MM.1S (cell line): ENCODE measurements at places on chromosomes 1 and 21.

- no peak for DNase-seq
These were observed 1001.3 kb upstream of the ADGRL2 start for GRCh38 chr1:80799457-80799856.

DNA sequence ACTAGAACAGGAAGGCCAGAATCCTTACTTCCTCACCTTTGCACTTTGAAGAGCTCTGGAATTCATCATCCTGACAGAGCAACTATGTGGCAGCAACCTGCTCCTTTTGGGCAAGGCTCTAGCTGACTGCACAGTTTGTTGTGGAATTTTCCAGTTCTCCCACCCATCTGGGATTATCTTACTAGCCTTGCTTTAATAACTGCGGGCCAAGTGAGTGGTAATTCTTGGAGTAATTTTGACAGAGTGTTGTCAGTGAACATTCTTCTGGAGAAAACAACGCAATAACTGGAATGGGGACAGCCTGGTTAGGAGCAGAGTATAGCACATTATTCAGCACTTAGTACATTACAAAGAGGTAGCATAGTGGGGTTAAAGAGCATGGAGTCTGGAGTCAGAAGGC, 75.3 kb downstream of the NTMT2 start:
- DNase-seq: no peak

DNA sequence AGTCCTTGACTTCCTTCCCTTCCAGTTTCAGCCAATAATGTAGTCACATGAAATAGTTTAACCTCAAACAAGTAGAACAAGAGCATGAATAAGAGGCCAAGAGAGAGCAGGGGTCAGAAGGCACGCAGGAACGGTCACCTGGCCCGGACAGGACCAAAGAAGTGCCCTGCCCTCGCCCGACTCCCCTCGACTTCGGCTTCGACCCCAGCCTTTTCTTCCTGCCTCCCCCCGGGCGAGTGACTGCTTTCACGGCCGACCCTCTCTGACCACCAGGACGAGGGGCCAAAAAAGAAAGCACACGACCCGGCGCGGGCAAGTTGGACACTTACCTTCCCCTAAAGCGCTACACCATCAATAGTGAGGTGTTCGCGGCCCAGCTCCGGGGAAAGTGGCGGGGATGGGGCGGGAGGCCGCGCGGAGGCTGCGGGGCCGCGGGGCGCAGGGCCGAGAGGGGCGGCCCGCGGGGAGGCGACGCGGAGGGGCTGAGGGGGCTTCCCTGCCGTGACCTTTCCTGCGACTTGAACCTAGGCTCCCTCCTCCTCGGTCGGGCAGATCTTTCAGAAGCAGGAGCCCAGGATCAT, 519 bp downstream of the RERE start:
- DNase-seq: peak; percentile 57

- DNase-seq: no peak
These were observed 75.3 kb upstream of the PALMD start for GRCh38 chr1:99570486-99571089.

DNA sequence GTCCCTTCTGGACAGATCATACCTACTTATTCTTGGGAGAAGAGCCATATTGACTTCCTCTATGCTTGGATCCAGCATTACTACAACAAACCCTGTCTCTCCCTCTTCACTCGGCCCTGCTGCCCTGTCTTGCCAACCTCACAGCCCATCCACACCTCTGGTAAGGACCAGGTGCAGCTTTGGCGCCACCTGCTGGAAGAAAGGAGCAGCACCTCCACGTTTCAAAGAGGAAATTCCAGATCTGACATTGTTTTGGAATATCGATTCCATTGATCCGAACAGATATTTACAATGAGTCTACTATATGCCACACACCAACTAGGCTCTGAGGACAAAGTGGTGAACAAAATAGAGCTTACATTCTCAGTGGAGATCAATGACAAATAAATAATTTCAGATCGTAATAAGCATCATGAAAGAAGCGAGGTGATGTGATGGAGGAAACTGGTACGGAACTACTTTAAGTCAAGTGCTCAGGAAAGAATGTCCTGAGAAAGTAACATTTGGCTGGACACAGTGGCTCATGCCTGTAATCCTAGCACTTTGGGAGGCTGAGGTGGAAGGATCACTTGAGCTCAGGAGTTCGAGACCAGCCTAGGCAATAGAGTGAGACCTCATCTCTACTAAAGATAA, 18.7 kb downstream of the MFSD2A start:
- DNase-seq: peak; percentile 74

DNA sequence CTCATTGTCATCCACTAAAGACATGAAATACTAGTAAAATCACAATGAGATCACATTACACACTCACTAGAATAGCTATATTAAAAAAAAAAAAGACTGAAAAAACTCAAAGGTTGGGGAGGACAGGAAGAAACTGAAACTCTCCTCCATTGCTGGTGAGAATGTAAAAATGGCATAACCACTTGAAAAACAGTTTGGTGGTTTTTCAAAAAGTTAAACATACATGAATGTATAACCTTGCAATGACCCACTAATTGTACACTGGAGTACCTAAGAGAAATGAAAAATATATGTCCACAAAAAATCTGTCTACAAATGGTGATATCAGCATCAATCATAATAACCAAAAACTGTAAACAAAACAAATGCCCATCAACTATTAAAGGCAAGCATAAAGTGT, 44.0 kb downstream of the NRIP1 start:
- DNase-seq: no peak

GRCh38 chr21:35045542-35046262, 3.4 kb downstream of the RUNX1 start:
- DNase-seq: no peak

GRCh38 chr1:98387701-98388100, 273.8 kb upstream of the SNX7 start:
- DNase-seq: no peak

GRCh38 chr21:31186916-31187315, 148.6 kb upstream of the KRTAP19-8 start:
- DNase-seq: no peak

- no peak for DNase-seq
These were observed 265.5 kb upstream of the CACYBP start for GRCh38 chr1:174734270-174734669.

DNA sequence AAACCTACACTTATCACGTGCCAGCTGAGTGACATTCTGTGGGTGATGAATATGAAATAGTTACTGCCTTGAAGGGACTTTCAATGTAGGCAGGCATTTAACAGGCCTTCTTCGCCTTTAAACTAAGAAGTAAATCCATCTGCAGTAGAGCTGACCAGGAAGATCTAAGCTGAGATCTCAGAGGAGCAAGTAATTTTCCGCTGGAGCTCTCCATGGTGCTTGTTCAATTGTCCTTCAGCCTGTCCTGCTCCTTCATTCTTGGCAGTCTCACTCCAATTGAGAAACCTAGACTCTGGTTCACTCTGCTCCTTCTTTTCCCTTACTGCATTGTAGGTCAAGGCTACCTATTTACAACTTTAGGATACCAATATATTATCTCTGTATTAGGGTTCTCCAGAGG, 183.5 kb downstream of the HMCN1 start:
- DNase-seq: peak; percentile 47

GRCh38 chr1:38061883-38062328, 15.3 kb upstream of the POU3F1 start:
- DNase-seq: no peak

- DNase-seq: no peak
These were observed 462.7 kb upstream of the PKN2 start for GRCh38 chr1:88221411-88221810.

DNA sequence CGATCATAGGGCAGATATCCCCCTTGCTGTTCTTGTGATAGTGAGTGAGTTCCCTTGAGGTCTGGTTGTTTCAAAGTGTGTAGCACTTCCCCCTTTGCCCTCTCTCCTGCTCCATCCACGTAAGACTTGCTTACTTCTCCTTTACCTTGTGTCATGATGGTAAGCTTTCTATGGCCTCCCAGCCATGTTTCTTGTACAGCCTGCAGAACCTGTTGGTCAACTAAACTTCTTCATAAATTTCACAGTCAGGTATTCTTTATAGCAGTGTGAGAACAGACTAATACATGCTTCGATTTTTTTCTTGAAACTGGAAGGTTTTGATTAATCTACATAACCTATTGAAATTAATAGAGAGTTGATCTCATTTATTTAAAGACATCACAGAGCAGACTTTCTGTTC, 302.5 kb upstream of the PBX1 start:
- no peak for DNase-seq

DNA sequence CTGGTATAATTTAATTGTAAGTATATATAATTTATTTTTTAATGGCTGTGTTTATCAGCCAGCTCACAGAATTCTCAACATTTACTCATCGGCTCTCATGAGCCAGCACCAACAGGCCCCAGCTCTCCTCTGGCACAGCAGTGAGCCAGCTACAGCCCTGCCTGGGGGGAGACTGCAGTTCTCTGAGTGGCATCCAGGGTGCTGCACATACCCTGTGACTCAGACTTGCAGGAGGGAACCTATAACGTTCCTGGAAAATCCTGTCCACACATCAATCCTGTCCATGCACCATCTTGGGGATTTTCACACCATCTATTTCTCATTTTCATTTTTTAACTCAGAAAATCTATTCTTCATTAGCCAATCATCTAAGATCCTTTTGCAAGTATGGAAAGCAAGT, 36.5 kb downstream of the FHAD1 start:
- no peak for DNase-seq

DNA sequence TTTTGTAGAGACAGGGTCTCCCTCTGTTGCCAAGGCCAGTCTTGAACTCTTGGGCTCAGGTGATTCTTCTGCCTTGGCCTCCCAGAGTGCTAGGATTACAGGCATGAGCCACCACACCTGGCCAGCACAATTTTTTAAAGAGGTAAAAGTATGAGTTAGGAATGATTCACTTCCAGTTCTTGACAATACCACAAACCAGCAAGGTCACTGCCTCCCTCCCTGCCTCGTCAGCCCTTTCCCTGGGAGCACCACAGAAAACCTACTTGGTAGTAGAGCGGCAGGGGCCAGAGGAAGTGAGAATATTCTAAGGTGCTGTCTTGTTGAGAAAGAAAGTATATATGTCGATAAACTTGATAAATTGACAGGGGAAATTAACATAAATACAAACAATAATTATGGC, 10.8 kb upstream of the CDA start:
- DNase-seq: no peak

GRCh38 chr1:187527346-187527745, 698.6 kb downstream of the PLA2G4A start:
- no peak for DNase-seq

- no peak for DNase-seq
These were observed 14.7 kb upstream of the SSX2IP start for GRCh38 chr1:84704872-84705417.

- no peak for DNase-seq
These were observed 134.9 kb downstream of the RUNX1 start for GRCh38 chr21:34914239-34914638.

GRCh38 chr1:178509414-178510007, 3.4 kb upstream of the TEX35 start:
- DNase-seq: no peak

DNA sequence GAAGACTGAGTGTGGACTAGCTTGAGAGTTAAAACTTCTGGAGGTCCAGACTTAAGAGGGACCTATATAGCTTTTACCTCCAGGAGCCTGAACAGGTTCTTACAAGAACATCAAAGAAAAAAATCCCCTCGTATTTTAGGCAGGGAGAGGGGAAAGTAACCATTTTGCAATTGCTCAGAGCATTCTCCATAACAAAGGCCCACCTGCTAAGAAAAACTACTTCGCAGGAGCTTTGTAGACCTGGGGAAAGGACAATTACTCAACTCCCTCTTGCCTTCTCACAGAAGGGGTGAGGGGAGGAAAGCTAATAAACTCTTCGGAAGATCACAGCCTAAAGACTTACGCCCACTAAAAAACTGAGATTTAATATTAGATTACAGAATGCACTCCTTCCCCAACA, 86.3 kb downstream of the RERE start:
- no peak for DNase-seq

- DNase-seq: no peak
These were observed 184.9 kb downstream of the ZC3H11B start for GRCh38 chr1:219427989-219428388.

DNA sequence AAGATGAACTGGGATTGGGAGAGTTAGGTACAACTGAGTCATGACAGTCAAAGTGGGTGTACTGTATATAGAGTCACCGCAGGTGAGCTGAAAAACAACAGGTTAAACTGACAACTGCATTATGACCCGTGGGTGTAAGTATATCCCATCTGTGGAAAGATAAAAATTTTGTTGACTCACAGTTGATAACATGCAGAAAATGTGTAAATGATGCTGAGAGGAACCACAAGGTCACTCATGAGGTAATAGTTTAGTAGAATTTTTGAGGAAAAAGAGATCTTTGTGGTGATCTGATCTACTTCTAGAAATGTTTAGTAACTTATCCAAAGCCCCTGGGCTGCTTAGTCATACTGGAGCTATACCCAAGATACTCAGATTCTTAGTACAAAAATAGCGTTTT, 838 bp downstream of the OR2C3 start:
- DNase-seq: no peak

DNA sequence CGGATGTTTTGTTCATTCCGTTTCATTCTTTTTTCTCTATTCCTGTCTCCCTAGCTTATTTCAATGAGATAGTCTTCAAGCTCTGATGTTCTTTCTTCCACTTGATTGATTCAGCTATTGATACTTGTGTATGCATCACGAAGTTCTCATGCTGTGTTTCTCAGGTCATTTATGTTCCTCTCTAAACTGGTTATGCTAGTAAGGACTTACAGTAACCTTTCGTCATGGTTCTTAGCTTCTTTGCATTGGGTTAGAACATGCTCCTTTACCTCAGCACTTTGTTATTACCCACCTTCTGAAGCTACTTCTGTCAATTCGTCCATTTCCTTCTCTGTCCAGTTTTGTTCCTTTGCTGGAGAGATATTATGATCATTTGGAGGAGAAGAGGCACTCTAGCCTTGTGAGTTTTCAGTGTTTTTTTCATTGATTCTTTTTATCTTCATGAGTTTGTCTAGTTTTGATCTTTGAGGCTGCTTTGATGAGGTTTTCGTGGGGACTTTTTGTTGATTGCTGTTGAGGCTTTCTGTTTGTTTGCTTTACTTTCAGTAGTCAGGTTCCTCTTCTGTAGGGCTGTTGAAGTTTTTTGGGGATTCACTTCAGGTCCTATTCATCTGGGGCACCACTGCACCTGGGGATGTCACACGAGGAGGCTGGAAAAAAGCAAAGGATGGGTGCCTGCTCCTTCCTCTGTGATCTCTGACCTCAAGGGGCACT, 496.9 kb upstream of the LRRC7 start:
- DNase-seq: no peak

DNA sequence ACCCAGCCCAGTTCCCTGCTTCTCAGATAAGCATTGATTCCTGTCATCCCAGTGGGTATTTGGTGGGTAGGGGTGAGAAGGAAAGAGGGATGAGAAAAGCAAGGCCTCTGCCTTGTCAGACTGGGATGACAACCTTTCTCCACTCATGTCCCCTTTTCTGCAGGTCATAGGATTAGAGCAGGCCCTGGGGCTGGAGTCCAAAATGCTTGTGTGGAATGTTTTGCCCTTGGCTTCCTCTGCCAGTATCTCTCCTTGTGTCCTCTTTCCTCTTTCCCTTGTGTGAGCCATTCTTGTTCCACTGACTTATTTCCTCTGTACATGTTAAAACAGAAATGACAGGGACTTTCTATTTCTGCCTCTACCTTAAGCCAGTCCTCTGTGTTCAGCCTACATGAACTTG, 4.1 kb downstream of the ATP2B4 start:
- DNase-seq: no peak
